ENCODE measurements at places on chromosomes 12 and 14.

DNA sequence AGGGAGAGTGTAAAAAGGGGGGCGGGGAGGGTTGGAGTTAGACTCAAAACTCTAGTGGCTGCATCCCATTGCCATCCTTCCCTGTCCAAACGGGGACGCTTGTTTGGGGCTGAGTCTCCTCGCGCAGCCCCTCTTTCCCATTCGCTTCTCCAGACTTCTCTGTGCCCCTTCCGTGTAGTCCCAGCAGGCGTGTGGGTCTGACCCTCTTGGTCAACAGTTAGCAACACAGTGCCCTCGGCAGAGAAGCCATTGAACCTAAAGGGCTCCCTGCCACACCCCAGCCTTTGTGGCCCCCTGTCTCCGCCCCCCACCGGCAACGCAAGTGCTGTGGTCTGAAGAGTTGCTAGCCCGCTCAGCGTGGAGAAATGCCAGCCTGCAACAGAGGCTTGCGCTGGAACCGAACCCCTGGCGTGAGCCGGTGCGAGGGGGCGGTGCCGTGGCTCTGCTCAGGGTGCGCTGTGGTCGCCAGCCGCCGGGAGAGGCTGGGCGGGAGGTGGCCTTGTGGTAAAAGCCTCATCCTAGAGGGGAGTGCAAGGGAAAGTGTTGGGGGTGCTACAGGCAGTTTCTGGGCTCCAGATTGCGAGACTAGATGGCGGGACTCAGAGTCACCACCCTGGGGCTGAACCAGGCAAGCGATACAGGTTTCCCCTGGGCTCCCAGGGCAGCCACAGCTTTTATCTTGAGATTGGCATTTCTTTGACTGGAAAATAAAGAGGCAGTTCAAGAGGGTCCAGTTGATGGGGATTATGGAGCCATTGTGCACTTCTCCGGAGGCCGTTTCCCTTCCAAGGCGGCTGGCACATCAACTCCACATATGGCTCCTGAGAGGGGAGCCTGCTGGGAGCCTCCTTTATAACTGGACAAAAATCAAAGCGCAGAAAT, 2.1 kb downstream of the PLXNC1 start:
- DNase-seq = no peak

DNA sequence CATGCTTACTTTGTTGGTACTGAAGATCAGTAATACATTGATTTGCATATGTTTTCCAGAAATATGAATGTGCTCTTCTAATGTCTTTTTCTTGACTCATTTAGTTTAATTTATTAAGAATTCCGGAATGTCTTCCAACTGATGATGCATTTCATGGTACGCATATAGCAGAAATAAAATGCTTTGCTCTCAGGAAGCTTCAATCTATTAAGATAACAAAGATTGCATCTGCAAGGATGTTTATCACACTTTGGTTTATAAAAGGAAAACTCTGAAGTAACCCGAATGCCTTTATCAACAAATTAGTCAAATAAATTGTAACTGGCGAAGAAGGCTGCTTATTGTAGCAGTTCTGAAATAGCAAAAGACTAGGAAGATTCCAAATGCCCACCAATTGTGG, 166.4 kb upstream of the LMNTD1 start:
- DNase-seq = no peak

- DNase-seq = no peak
These were observed 15.9 kb downstream of the AREL1 start for GRCh38 chr14:74697011-74697410.

DNA sequence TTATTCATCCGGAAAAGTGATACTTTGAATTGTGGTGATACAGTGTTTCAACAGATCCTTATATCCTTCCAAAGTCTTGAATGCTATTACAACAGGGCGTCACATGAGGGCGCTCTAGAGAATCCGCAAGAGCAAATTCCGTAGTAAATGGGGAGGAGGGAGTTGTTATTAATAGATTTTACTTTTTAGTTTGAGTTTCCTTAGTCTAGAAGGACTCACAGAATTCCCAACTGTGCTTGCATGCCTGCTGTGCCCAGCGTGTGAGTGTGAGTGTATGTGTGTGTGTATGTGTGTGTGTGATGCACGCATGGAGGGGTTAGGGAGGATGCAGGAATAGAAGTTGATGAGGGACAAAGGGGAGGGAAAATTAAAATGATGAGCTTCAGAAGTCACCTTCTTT, 375.3 kb downstream of the C12orf75 start:
- DNase-seq = no peak

- DNase-seq = no peak
These were observed 380.2 kb downstream of the NAV3 start for GRCh38 chr12:78210894-78211302.

- DNase-seq = no peak
These were observed 192.8 kb upstream of the RGS6 start for GRCh38 chr14:71739273-71739990.

Data from GF-D8 (cell line).